CD4-positive, alpha-beta T cell treated with Interleukin-2 at 100 ng/mL for 4 hours (primary cell): ENCODE measurements at places on chromosomes 1 and 21.

GRCh38 chr1:170927955-170928840, 7.1 kb upstream of the MROH9 start:
- DNase-seq = no peak

DNA sequence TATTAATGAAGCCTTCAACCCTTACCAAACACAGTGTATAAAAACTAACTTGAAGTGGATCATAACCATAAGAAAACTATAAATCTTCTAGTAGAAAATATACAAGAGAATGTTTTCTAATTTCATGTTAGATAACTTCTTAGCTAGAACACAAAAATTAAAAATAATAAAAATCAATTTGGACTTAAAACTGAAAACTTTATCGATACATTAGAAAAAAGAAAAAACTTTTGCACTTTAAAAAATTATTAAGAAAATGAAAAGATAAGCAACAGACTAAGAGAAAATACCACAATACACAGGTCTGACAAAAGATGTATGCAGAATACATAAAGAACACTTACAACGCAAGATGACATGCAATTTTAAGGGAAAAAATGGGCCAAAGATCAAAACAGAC, 8.7 kb downstream of the COP1 start:
- DNase-seq = no peak

DNA sequence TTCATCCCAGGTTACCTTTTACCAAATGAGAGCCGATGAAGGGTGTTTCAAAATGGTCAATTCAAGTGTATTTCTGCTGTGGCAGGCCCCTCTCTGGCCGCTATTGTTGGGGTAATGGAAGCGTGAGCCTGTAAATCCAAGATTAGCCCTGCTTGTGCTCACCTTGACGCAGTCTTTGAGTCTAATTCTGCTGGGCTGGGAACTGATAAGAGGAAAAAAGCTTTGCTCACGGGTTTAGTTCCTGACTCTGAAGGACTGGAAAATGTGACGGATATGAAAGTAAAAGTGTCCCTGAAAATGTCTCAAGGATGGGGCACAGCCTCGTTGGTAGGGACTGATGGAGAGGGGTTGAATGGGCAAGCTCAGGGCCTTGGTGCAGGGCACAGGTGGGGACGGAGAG, 125.9 kb upstream of the GALNT2 start:
- no peak for DNase-seq

- DNase-seq = no peak
These were observed 30.5 kb downstream of the PIGK start for GRCh38 chr1:77188770-77189169.

DNA sequence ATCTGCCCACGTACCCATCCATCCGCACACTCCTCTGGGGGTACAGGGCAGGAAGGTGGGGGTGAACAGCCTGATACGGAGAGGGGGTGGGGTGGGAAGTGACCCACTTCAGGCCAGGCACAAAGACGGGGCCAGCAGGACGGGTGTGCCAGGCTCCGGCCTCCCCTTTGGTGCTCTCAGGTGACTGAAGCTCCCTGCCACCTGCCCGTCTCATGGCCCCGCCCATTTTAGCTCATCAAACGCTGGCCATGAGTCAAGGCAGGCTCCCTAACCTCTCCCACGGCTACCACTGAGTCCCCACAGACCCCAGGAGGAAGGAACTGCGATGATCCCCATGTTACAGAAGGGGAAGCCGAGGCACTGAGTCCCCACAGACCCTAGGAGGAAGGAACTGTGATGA, 109.6 kb downstream of the CRYAA start:
- DNase-seq = no peak

DNA sequence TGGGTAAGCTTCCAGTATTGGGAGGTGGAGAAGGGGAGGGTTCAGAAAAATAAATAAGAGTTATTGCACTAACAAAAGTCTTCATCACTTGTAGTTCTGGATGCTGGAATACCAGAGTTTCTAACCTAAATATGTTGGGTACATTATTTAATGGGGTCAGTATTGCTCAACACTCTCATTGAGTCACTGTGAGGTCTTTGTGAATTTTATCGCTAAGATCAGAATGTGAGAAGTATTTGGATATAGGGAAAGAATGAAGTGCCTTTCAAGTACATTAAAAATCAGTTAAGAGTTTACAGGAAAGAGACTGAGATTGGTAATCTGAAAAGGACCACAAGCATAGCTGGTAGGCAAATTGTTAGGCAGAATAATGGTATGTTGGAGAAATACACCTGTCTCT, 8.8 kb downstream of the SNRPE start:
- DNase-seq = no peak

DNA sequence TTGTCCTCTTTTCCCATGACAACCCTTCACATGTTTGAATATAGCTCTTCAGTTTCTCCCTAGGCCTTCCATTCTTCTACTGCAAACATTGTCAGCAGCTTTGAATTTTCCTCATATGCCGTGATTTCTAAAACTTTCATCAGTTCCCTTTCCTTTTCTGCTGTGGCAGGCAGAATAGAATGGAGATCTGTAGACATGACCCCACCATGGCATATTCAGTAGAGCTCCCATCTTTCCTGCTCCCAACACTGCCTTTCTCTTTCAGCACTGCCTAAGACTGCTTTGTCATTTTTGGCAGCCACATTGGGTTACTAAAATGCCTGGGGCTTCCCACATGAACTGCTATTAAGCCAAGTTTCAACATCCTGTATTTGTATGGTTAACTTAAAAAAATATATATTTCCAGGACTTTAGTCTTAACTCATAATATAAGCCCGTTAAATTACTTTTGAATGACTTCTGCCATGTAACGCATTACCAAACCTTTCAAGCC, 60.9 kb downstream of the TBX19 start:
- DNase-seq = no peak

- DNase-seq = no peak
These were observed 509 bp downstream of the NVL start for GRCh38 chr1:224329484-224329841.
